ENCODE measurements at places on chromosomes 1 and 21.

- DNase-seq = no peak
These were observed 5.7 kb upstream of the CYP4B1 start for GRCh38 chr1:46793126-46793525.

GRCh38 chr1:156943756-156944155 is 23.3 kb downstream of the LRRC71 start:
- no peak for DNase-seq

DNA sequence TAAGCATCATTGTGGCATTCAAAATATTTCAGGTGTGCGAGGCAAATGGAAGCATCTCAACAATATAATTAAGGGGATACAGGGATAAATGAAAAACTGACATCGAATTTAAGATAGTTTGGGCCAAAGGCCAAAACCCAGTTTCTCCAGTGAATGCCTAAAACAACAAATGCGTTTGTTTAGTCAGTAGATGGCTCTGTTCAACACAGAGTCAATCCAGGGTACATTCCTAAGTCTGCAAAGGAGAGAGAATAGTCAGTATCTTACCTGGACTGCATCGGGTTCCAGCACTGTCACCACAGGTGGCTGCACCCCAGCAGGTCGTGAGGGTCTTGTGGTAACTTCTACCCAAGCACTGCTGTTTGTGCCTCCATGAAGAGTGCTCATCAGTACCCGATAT is 321.1 kb downstream of the KCTD3 start:
- peak; percentile 10 for DNase-seq

DNA sequence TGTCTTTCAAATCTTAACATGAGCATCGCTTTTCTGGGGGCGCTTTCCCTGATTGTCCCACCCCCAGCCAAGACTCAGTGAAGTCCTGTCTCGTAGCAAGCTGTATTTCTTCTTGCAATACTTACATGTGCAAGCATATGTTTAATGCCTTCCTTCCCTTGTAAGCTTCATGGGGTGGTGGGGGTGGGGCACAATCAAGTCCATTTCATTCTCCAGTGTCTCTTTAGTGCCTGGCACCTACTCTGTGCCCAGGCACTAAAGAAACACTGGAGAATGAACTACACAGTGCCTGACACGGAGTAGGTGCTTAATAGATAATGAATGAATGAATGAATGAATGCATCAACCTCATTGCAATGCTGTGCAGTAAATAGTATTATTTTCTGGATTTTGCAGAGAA is 143.1 kb downstream of the PLPP3 start:
- no peak for DNase-seq

GRCh38 chr1:57464756-57465155 is 40.9 kb upstream of the DAB1 start:
- DNase-seq = no peak

- DNase-seq = no peak
These were observed 66.4 kb upstream of the ZNF326 start for GRCh38 chr1:89928506-89928905.

- DNase-seq = peak; percentile 45
These were observed 2.7 kb downstream of the USP25 start for GRCh38 chr21:15732290-15732995.

GRCh38 chr1:55893155-55893554 is 678.0 kb upstream of the USP24 start:
- peak; percentile 63 for DNase-seq

DNA sequence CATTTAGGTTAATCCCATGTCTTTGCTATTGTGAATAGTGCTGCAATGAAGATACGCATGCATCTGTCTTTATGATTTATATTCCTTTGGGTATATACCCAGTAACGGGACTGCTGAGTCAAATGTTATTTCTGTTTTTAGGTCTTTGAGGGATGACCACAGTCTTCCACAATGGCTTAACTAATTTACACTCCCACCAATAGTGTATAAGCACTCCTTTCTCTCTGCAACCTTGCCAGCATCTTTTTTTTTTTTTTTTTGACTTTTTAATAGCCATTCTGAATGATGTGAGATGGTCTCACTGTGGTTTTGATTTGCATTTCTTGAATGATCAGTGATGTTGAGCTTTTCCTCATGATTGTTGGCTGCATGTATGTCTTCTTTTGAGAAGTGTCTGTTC is 33.5 kb downstream of the ASH1L start:
- no peak for DNase-seq

DNA sequence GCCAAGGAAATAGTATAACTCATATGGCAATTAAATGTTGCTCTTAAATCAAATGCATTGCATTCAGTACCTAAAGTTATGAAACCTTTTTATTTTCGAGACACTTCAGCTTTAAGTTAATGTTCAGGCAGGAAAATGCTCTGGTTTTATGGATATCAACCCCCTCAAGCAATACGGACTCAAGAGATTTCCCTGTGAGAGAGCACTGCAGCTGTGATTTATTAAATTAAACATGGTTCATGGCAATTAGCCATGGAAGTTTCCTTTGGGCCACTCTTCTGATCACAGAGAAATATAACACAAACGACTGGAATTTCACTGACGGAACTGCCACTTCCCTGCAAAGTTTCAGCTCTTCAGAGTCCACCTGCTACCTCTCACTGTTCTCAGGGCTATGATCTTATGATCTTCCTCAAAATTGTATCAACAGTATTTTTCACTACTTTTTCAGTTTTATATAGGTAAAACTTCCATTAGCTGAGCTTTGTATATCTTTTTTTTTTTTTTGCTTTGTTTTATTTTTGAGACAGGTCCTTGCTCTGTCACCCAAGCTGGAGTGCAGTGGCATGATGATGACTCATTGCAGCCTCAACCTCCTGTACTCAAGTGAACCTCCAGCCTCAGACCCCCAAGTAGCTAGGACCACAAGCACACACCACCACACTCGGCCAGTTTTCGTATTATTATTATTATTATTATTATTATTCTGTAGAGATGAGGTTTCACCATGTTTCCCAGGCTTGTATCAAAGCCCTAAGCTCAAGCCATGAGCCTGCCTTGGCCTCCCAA is 923.1 kb upstream of the TMPRSS15 start:
- DNase-seq = no peak

DNA sequence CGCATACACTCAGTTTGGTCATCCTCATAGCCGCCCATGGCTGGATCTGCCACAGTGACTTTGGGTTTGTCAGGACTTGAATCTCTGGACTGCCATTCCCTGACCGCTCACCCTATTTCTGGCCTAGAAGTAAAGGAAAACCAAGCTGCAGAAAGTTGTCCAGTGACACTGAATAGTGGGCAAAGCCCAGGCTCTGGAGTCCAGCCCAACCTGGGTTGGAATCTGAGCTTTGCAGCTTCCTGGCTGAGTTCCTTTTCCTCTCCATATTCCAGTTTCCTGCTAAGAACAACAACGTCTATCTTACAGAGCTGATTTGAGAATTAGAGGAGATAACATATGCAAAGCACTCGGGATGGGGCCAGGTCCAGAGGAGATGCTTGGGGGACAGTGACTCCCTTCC is 15.6 kb upstream of the EIF4G3 start:
- no peak for DNase-seq

DNA sequence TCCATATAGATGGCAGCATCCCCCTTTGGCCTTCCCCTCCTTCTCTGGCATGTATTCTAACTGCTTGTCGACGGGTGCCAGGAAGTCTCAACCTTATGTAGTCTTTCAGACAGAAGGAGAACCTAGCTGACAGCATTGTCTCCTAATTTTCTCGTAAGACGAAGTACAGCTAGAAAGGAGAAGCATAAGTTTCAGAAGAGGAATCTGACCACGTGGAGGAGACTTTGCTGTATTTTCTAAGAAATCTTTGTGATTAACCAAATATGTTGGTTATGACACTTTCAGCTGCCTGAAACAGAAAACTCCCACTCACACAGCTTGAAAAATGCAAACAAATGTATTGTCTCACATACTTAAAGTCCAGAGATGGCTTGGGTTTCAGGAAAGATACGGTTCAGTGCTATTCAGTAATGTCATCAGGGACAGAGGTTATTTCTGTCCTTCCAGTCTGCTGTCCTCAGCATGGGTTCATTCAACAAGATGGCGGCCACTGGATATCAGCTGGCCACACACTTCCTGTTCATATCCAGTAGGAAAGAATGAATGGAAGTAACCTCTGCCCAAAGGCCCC is 109.5 kb upstream of the ZNF648 start:
- no peak for DNase-seq

DNA sequence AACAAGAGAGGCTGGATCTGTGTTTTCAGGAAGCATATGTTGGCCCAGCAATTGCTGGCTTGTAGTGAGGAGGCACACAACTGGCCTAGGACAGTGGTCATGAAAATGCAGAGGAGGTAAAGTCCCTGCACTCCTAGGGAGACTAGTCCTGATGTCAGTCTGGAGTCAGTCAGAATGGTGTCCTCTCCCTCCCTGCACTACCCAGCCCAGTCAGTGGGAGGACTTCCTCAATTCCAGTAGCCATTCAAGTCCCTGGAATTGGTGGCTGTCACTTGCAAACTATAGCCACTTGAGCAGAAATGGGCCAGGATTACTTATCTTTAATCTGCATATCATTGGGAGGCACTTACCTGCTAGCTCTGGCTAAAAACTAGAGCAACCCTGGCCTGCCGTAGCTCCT is 18.6 kb downstream of the NDUFS5 start:
- DNase-seq = no peak

Measured in M059J (cell line).